Cortex of kidney (tissue), 1 donor: ENCODE measurements at places on chromosomes 12 and 14.

GRCh38 chr12:17810399-17810798, 279.6 kb downstream of the RERGL start:
- no peak for DNase-seq

GRCh38 chr12:133156125-133156690, 25.1 kb upstream of the ZNF268 start:
- DNase-seq, result no peak

GRCh38 chr14:104339829-104340228, 201.4 kb downstream of the KIF26A start:
- no peak for DNase-seq

DNA sequence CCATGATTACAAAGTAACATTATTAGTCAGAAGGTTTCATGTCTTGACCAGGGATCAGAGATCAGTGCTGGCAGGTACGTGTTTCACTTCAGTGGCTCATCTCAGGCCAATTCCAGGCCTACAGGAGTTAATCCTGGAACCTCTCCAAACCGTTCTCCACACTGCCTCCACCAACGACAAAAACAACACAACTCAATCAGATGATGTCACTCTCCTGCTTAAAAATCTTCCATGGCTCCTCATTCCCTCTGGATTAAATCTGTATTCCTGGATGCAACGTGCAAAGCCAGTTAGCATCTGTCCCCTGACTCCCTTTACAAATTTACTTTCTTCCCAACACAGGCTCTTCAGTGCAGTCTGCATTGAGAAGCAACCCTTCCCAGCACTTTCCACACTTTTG, 34.3 kb upstream of the TXNRD1 start:
- no peak for DNase-seq

GRCh38 chr14:91323031-91323430, 78.5 kb upstream of the GPR68 start:
- DNase-seq, result no peak

DNA sequence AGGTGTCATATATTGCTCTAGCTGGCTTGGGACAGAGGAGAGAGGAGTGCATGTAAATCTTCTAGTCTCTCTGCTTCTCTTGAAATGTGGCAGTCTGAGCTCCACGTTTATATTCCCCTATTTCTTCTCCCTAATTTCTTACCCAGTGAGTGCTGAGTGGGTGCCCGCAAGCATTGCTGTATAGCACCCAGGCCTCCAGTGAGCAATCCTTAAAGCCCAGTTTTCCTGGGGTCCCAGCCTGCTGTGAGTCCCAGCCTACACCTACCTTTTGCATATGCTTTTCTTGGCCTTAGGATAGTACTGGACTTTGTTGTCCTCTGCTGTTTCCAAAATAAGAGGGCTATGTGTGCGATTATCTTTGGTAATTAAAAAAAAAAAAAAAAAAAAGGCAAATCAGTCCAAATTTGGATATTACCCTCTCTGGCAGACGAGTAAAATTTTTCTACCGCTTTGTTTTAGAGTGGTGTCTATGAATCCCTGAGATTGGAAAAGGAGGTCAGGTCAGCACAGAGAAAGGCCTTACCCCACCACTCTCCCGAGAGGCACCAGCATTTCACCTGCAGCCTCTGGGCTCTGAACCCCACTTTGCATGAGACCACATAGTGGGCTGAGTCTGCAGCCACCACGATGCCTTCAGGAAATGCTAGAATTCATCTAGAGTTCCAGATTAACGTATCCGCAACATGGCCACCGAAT, 1.1 kb downstream of the MGST1 start:
- DNase-seq, result no peak

GRCh38 chr14:38870296-38870836, 232.7 kb downstream of the SEC23A start:
- DNase-seq, result no peak

DNA sequence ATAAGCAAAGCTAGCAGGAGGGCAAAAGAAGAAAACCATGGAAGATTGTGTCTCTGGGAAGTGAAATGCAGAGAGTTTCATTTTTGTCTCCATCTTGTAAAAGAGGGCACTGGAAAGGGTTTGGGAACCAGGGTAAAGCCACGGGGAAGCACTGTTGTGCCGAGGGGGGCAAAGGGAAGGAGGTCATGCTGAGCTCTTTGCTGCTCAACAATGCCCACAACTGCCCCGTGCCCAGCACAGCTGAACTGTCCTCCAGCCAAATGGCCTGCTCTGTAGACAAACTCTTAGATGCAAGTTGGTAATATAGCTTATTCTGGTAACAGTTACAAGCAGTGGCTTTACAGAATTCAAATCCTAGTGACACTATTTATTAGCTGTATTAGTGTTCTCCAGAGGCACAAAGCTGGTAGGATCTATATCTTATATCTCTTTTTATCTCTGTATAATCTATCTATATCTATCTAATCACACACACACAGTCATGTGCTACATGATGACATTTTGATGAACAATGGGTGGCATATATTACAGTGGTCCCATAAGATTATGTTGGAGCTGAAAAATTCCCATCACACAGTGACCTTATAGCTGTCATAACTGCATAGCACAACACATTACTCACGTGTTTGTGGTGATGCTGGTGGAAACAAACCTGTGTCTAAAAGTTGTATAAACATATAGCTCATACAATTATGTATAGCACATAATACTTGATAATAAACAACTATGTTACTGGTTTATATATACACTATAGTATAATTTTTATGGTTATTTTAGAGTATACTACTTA, 203.4 kb upstream of the DDHD1 start:
- DNase-seq, result no peak

GRCh38 chr12:132176385-132176919, 32.2 kb downstream of the NOC4L start:
- DNase-seq, result no peak

GRCh38 chr12:111841236-111841749, 735 bp upstream of the MAPKAPK5 start:
- DNase-seq, result no peak

DNA sequence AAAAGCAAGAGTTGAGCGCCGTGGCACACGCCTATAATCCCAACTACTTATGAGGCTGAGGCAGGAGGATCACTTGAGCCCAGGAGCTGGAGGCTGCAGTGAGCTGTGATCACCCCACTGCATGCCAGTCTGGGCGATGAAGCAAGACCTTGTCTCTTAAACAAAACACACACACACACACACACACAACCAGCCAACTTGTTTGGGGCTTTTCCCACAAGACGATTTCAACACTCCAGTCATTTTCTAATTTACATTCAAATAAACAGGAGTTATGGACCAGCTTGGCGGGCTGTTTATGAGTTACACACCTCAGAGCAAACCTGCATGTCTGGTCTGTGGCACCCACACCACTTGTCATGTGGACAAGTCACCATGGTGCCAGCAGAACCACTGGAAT, 6.7 kb downstream of the GLTP start:
- DNase-seq, result no peak

- no peak for DNase-seq
These were observed 958 bp downstream of the SPATS2 start for GRCh38 chr12:49368240-49368600.

DNA sequence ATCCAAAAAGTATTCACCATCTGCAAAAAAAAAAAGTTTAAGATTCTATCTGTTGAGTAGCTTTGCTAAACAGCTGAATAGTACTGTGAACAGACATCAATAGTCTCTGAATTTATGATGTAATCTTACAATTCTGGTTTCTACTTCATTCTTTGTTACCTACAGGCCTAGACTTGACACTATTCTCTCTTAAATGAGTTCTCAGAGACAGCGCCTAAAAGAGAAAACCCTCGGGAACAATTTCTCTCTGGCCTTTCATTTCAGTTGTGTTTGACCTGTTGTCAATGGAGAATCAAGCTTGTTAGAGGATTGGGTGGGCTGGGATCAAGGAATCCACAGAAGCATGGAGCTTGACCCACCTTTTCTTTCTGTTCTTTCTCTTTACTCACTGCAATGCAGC, 5.9 kb upstream of the TWF1 start:
- DNase-seq, result no peak

GRCh38 chr12:79019672-79020071, 155.1 kb downstream of the SYT1 start:
- no peak for DNase-seq

DNA sequence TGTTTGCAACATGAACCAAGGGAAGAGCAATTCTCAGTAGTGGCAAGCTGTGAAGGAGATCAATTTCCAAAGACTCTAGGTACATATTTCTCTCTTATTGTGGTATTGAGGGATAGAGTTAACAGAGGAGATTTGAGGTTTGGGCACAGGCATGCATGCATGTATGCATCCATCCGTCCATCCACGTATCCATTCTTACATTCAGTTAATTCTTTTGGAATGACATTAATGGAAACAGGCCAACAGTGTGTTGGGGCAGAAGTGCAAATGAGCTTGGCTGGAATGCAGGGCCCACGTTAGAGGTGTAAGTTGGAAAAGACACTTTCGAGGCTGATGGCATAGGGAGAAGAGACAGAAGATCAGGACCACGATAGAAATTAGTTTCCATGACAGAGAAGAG, 216.9 kb upstream of the PELI2 start:
- DNase-seq, result no peak

GRCh38 chr12:117470804-117471203, 109.4 kb upstream of the NOS1 start:
- DNase-seq, result no peak

GRCh38 chr14:33480887-33481184, 470.0 kb downstream of the EGLN3 start:
- no peak for DNase-seq

GRCh38 chr14:52146504-52146903, 77.6 kb upstream of the NID2 start:
- DNase-seq, result no peak

DNA sequence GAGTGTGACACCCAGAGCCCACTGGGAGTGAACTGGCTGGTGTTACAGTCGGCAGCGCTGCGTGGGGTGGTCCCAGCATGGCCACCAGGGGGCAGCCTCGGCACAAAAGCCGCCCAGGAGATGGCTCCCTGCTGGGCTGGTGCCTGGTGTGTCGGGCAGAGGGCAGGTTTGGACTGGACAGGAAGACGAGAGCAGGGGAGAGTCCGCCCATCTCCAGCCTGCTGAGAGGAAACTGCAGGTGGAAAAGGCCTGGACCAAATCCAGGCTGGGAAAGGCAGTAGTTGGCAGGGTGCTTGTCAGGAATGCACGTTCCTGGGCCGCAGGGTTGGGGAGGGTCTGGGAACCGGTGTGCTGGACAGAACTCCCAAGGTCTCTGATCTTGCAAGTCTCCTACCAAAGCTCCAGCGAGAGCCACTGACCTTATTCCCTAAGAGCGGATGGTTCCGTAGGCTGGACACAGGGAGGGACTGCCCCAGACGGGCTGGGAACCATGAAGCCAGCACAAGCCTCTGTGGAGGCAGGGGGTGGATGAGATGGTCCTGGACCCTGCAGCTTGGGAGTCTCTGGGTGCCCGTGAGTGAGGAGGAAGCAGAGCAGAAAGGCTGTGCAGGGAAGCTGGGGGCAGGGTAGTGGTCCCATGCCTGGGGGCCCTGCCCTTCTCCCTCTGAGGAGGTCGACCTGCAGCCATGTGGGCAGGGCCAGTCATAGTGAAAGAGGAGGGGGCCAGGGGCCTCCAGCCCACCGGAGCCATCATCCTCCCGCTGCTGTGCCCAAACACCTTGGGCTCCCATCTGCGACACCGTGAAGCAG, 1.8 kb downstream of the AHNAK2 start:
- no peak for DNase-seq

DNA sequence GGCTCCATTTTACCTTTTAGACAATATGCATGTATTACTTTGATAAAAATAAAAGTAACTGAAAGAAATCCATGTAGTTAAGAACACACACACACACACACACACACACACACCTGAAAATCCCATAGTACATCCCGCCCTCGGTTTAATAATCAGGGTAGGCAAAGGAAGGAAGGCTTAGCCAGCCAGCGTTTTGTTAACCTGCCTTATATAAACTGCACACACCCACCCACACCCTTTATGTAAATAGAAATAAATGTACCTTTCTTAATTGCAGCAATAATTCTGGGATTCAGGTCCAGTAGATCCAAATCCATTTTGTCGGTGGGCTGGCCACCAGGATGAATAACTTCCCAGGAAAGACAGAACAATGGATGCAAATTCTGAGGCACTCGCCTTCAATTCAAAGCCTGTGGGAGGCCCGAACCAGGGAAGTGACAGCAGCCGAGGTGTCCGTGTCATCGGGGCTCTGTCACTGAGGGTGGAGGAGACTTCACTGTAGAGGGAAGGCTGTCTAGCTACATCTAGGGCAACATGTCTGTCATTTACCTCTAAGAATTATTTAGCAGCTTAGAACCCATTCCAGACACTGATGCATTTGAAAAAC, 4.4 kb downstream of the XRCC3 start:
- DNase-seq, result no peak

- DNase-seq, result no peak
These were observed 4.5 kb downstream of the DDHD1 start for GRCh38 chr14:53148671-53149070.

DNA sequence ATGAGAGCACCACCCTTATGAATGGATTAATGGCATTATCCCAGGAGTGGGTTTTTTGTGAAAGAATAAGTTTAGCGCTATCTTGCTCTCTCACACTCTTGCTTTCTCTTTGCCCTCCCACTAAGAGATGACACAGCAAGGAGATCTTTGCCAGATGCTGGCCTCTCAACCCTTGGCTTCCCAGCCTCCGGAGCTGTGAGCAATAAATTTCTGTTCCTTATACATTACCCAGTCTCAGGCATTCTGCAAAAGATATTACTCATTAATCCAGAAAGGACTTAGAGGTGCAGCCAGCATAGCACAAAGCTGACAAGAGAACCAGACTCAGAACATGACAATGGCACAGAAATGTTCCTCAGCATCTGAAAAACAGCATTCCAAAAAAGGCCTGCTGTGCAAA, 190.6 kb downstream of the ITPR2 start:
- DNase-seq, result no peak

- no peak for DNase-seq
These were observed 160.9 kb upstream of the ABCD2 start for GRCh38 chr12:39780411-39780912.

DNA sequence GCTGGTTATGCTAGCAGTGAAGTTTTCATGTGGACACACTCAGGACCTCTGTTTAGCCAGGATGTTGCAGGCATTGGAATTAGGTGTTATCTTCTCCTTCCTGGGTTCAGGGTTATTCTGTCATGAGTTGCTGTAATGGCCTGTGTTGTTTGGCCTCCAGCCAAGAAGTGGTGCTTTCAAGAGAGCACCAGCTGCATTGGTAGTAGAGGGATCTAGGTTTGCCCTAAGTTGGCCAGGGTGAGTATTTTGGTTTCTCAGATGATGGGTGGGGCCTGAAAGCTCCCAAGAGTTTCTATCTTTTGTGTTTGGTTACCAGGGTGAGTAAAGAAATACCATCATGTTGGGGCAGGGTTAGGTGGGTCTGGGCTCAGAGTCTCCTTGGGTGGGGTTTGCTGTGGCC, 2.7 kb upstream of the GZMH start:
- DNase-seq, result no peak

- DNase-seq, result no peak
These were observed 2.0 kb upstream of the CACNB3 start for GRCh38 chr12:48816143-48816854.

DNA sequence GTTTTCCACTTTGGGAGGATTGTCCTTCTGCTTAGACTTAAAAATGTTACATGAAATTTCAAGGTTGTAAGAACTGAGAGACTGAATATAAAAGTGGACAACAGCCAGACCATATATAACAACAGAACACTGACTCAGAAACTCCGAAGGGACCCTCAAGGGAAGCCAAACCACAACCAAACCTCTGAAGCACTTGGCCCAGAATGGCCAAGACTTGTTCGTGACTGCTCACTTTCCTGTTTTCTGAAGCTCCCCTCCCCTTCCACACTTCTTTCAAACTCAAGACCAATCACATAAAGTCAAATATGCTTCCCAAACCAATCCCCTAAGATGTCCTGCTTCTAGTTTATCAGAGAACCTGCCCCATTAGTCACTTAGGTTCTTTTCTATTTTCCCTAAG, 13.7 kb downstream of the OR6J1 start:
- no peak for DNase-seq
